Right lung (tissue), 10 donors: ENCODE measurements at places on chromosomes 2 and 18. TPM values are rescaled to one million over a fixed set of nuclear protein-coding genes. Genes with fewer than 3 reads are reported as not detected.

TSN gene
- 102 TPM for polyA plus RNA-seq

REEP1 gene
- polyA plus RNA-seq = 17.4 TPM

RAPH1 gene
- polyA plus RNA-seq = 18.4 TPM

CD28 gene
- 1.8 TPM for polyA plus RNA-seq

CHRNG gene
- polyA plus RNA-seq = 0.07 TPM

CD302 gene
- polyA plus RNA-seq = 63.0 TPM

RESP18 gene
- polyA plus RNA-seq = not detected

HOXD12 gene
- polyA plus RNA-seq = not detected

MTLN gene
- 14.7 TPM for polyA plus RNA-seq

SPIRE1 gene
- 14.3 TPM for polyA plus RNA-seq

CPLX4 gene
- not detected for polyA plus RNA-seq

RIT2 gene
- polyA plus RNA-seq = not detected
